Ascending aorta (tissue), 2 donors: ENCODE measurements at places on chromosomes 7 and 10. TPM values are rescaled to one million over a fixed set of nuclear protein-coding genes. Genes with fewer than 3 reads are reported as not detected.
A peak's percentile ranks its signal among the peaks of the same experiment; 100 is the strongest.

GRCh38 chr7:112584290-112584689 lies 103.5 kb downstream of the LSMEM1 start:
- DNase-seq, result no peak

- no peak for DNase-seq
Measured at GRCh38 chr7:112453505-112454171, 3.4 kb downstream of the IFRD1 start.

GRCh38 chr7:25025218-25025671 lies 45.3 kb upstream of the OSBPL3 start:
- DNase-seq, result no peak

The ZNRF2 gene
- 31.7 TPM for total RNA-seq

- DNase-seq, result no peak
Measured at GRCh38 chr7:104412911-104413310, 84.5 kb downstream of the LHFPL3 start.

The TWIST1 gene
- 2.0 TPM for total RNA-seq

- peak; percentile 77 for DNase-seq
Measured at GRCh38 chr10:119199231-119199992, 8.0 kb upstream of the GRK5 start.

GRCh38 chr10:118173296-118173695 lies 126.6 kb upstream of the RAB11FIP2 start:
- DNase-seq, result no peak

The H2BK1 gene
- total RNA-seq, result not detected

- DNase-seq, result no peak
Measured at GRCh38 chr10:132144086-132144485, 42.7 kb upstream of the DPYSL4 start.

DNA sequence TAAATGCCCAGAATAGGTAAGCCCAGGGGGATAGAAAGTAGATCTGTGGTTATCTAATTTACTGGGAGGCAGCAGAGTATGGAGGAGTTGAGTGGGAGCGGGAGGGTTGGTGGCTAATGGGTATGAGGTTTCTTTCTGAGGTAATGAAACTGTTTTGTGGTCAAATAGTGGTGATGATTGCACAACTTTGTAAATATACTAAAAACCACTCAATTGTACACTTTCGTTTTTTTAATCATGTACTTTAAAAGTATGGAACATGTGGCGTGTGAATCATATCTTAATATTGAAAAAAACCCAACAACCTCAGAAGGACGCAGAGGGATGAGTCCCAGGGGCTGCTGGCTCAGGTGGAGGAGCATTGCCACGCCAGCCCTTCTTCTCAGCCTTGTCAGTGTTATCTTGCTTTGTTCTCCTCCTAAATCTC lies 118.1 kb downstream of the WDR11 start:
- DNase-seq, result no peak

The MLLT10 gene
- total RNA-seq, result 16.3 TPM

DNA sequence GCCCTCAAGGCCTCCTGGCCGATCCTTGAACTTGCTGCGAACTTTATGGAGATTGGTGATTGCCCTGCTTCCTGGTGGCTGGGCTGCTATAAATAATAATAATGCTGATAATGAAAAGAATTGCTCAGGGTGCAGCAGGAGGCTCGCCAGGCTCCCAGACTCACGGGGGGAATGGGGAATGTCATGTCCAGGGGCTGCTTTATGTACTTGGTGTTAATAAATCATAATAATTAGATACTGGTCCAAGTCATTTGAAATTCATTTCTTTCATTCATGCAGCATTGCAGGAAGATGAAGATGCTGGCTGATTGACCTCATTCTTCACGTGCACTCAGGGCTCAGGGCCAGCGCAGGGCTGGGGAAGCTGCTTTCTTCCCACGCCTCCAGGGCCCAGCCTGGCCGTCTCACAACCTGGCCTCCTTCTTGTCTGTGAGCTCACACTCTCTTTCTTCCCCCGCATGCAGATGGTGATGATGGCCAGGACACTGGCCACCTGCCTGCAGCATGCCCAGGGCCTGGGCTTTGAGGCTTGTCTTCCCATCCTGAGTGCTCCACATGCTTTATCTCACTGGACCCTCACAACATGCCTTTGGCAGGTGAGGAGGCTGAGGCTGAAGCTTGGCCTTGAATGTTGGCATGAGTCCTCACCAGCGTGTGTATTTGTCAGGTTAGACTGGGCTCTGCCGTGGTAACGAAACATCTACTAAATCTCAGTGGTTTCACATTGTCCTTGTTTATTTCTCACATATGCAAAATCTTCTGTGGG lies 138.4 kb upstream of the TNS3 start:
- no peak for DNase-seq

- no peak for DNase-seq
Measured at GRCh38 chr7:115965236-115965635, 65.3 kb downstream of the TFEC start.

The HIPK2 gene
- 53.9 TPM for total RNA-seq

The NKX6-2 gene
- total RNA-seq, result not detected

The CDK1 gene
- not detected for total RNA-seq

GRCh38 chr10:5509691-5510090 lies 10.3 kb upstream of the CALML5 start:
- DNase-seq, result no peak

DNA sequence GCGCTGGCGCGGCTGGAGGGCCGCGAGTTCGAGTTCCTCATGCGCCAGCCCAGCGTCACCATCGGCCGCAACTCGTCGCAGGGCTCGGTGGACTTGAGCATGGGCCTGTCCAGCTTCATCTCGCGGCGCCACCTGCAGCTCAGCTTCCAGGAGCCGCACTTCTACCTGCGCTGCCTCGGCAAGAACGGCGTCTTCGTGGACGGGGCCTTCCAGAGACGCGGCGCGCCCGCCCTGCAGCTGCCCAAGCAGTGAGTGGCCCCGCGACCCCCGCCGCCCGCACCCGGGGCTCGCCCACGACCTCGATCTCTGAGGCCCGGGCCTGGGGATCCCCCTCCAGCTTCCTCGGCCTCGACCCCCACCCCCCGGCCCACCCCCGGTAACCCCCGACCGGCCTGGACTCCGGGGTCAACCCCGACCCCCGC lies 537 bp downstream of the FOXK1 start:
- peak; percentile 72 for DNase-seq

- DNase-seq, result no peak
Measured at GRCh38 chr7:74454925-74455288, 1.2 kb downstream of the GTF2IRD1 start.

The HOXA13 gene
- total RNA-seq, result not detected

DNA sequence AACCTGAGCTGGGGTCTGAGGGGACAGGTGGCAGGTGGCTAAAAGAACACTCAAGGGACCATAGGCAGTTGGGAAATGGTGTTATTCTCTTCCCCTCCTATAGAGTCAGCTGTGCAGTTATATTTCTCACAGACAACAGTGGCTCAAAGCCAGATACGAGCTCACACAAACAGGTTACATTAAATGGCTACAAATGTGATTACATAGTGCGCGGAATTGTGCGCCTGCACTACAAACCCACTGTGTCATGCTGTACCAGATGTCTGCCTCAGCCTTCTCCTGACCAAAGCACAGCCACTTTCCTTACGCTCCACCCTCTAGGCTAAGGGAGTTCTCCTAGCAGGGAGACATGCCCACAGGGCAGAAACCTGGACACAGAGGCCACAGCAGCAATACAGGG lies 387.2 kb downstream of the CNTNAP2 start:
- no peak for DNase-seq

The CALHM3 gene
- not detected for total RNA-seq

DNA sequence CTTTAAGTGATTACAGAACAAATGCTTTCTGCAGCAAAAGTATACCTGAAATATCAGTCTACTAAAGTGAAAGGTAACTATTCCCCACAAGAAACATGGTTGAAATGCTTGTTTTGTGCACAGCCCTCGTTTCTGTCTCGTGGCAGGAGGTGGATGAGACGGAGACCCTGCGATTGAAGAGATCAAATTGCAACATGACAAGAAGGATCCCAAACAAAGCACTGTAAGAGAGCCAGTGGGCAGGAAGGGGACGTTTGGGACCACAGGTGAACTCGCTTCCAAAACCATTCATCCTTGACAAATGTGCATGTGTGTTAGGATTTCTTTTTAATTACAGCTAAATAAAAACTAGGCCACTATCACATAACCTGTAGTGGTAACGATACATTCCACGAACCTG lies 192.6 kb downstream of the CCSER2 start:
- DNase-seq, result no peak

DNA sequence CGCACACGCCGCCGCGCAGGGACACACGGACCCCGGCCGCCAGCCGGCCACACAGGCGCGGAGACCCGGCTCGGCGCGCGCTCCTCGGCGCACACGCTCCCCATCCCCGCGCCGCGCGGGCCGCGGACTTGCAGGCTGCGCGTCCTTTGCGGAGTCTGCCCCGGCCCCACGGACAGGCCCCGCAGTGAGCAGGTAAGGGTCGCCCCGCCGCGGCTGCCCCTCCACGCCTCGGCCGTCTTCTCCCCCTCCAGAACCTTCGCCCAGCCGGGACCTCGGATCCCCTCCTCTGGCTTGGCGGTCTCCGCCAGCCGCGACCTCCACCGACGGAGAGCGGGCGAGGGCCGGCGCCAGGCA lies 356 bp downstream of the ADCYAP1R1 start:
- DNase-seq, result no peak

The ANKRD2 gene
- not detected for total RNA-seq

The GIMAP7 gene
- 9.4 TPM for total RNA-seq
